Astrocyte of the cerebellum (primary cell): ENCODE measurements at places on chromosomes 5 and 9.

GRCh38 chr5:6448622-6449464, at the start of gene UBE2QL1:
TSS of gene UBE2QL1 (plus strand) at chr5:6448859. CDS start at chr5:6448894, 35 bp downstream.
- no peak for DNase-seq

DNA sequence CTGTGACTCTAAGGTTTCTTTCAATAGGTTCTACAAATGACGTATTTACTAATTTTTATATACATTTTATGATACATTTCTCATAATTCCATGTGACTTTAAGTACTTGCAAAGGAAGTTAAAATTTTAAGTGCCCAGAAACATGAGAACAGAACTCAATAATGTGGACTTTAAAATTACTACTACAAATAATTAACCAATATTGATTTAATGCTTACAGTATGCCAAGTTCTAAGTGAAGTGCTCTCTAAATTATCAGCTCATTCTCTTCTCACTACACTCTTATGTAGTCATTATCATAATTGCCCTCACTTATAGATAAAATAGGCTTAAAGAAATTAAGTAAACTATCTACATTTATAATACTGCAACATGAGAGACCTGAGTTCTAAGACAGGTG, 1690.7 kb upstream of the CDH9 start:
- DNase-seq, result no peak

DNA sequence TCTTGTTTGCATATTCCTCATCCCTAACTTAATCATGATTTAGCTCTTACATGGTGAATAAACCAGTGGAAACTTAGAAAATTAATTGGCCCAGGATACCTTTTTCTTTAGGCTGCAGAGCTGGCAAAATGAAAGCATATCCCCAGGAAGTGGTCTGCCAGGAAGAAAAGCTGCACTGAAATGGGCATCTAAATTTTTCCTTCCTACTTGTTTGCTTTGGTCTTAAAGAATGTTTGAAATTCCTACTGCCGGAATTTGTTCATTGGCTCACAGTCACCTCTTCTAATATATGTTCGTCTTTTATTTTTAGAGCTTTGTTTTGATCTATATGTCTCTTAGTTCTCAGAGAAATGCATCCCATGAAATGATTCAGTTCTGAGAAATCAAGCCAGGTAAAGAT, 113.2 kb upstream of the ELL2 start:
- DNase-seq, result no peak

- peak; percentile 5 for DNase-seq
Observed at GRCh38 chr5:39256477-39257235, 37.3 kb upstream of the FYB1 start.

DNA sequence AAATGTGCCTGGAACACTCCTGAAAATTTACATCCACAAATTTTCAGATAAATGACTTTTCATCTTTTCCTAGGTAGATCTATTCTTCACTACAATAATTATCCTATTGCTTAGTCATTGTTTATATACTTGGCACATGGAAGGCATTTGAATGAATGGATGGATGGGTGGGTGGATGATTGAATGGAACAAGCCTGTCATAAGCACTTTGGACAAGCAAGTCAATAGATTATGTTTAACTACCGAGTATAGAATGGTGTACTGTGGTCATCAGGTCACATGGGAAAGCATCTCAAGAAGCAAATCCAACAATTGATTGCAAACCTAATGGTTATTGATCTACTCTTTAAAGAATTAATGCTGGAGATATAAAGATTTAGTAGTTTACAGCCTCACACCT, 114.4 kb upstream of the DMRTA1 start:
- no peak for DNase-seq

DNA sequence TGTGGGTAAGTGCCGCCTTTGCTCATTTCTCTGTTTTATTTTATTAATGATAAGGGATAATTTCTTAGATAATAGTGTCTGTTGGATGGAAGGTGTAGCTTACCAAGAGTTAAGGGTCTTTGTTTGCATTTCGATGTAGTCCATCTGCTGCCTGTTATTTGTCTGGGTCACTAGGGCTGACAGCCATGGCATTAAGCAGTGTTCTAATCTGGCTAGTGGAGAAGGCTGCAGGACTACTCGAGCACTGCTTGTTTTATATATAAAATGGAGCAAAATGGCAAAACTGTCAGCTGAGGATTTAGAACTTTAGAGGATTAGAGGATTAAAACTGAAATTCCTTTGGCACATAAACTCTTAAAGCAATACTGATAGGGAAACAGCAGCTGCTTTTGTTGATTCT, 67.5 kb downstream of the C7 start:
- no peak for DNase-seq

DNA sequence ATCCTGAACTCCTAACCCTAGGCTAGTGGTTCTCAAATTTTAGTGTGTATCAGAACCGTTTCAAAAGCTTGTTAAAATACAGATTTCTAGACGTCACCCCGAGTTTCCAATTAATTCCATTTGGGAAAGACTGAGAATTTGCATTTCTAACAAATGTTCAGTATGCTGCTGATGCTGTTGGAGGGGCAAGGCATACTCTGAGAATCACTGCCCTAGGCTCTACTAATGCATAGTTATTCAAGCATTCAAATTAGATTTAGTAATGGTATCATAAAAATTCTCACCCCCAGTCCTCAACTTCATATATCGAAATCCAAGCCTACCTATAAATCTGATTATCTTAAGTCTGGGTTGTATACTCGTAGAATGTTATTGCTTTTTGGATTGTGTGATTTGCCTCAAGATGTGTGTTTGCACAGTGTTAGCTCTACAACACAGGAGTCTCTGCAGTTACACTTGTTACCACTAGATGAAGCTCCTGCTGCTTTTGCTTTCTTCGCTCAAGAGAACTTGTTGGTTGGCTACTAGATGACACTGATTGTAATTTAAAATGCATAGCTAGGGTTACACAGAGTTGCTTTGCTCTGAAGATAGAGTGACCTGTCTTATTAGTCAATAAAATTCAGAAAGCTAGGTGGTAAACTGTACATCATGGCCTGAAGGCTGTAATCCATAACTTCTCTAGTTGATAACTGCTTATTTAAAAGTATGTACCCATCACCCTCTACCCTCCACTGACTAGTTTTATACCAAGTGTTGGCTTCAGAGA, 7.5 kb upstream of the ERAP2 start:
- DNase-seq, result no peak

GRCh38 chr5:113723021-113723420, 209.5 kb downstream of the YTHDC2 start:
- no peak for DNase-seq

GRCh38 chr5:178527458-178528307, 62.5 kb downstream of the COL23A1 start:
- peak; percentile 16 for DNase-seq

DNA sequence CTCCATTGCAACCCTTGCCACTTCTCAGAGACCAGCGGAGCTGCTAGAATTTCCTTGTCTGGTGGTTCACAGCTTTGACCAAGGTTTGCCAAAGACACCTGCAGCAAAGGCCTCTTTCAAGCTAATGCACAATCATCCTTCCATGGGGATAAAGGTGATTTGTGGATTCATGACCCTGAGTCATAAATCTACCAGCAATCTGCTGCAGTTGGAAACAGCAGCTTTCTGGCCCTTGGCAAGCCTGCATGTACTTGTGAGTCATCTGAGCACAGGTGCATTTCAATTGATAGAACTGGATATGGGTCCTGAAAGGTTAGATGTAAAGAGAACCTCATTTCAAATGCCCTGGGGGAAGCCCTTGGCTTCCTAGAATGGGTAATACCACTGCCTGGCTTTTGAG, 21.6 kb upstream of the TCF7 start:
- no peak for DNase-seq

DNA sequence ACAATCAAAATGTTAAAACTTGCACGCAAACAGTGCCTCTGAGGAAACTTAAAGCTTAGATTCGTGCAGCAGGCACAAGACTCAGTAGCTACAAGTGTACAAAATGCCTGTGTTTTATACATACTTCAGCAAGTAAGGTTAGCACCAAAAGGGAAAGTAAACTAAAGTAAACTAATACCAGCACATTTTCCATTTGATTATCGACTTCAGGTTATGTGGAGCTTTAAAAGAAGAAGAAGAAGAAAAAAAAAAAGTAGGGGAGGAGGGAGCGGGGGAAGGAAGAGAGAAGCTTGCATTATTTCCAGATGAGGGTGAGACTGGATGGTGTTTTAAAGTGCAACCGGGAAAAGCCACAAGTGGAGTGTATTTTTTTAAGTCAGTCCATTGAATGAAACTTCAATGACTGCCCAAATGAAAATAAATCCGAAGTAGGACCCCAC, 596 bp upstream of the ADAMTS6 start:
- DNase-seq, result no peak

- DNase-seq, result peak; percentile 68
Observed at GRCh38 chr5:147188200-147189108, 46.4 kb upstream of the STK32A start.

DNA sequence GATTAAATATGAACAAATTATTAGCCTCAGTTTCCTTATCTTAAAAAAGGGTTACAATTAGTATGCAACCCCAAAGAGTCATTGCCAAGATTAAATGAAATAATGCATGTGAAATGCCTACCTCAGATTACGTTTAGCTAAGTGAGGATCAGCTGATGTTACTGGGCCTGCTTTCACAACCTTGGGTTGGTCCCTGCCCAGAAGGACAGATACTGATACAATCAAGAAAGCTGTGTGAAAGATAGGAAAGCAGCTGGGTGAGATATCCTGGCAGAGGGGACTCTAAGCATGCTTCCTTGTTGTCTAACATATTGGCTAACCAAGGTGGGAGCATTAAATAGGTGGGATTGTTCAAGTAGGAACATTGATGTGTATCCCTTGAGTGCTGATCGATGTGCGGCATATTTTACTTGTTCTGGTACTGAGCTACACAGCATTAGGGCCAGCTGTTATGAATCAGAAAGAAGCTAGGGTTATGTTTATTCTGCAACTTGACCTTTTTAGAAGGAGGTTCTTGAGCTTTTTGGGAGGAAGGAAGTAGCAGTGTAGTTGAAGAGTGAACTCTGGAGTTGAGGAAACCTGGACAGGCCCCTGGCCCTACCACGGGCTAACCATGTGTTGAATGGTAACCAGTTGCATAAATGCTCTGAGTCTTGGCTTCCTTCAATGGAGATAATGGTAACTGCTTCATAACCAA, 28.9 kb downstream of the SNX24 start:
- no peak for DNase-seq

DNA sequence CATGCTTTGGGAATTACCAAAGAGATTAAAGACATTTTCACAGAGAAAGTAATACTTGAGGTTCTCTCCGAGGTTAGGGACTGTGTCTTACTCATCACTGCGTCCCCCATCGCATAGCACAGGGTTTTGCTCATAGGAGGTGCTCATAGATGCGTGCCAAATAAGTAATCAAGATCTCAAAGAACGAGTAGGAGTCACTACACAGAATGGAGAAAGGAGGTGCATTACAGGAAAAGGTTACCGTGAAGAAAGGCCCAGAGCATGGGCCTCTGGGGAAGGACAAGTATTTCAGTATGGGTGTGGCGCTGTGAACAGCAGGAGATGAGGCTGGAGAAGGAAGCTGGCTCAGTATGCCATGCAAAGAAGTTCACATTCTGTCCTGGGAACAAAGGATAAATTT, 182.4 kb downstream of the ACTL7B start:
- no peak for DNase-seq

DNA sequence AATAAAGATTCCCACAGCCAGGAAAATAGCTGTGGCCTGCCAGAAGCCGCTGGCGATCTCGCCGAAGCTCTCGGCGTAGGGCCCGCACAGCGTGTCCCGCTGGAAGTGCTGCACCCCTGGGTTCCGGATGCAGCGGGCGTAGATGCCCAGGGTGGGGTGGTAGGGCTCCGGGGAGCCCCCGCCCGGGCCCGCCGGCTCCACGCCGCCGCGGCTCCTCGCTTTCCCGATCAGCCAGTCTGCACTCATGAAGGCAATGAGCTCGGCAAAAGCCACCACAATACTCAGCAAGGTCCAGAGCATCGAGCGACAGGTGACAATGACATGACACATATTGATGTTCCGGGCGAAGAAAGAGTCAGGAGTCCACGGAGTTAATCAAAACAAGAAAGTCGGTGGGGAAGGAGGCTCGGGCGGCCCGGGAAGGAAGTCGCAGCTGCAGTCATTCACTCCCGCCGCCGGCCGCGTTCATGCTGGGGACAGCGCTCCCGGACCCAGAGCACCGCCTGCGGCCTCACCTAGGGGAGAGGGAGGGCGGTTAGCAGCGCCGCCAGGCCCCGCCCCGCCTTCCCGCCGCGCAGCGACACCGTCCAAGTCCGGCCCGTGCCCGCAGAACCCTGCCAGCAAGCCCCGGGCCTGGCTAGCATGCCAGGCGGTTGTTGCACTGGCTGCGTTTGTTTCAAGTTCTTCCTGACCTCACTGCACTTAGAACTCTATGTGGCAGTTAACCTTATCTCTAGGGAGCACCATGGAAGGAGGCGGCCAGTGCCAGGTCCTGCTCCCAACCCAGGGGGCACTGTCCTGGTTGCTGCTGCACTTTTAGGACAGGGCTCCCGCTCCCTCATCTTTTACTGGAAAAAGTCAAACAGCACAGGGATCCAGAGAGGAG, 138.4 kb downstream of the LHFPL2 start:
- no peak for DNase-seq

DNA sequence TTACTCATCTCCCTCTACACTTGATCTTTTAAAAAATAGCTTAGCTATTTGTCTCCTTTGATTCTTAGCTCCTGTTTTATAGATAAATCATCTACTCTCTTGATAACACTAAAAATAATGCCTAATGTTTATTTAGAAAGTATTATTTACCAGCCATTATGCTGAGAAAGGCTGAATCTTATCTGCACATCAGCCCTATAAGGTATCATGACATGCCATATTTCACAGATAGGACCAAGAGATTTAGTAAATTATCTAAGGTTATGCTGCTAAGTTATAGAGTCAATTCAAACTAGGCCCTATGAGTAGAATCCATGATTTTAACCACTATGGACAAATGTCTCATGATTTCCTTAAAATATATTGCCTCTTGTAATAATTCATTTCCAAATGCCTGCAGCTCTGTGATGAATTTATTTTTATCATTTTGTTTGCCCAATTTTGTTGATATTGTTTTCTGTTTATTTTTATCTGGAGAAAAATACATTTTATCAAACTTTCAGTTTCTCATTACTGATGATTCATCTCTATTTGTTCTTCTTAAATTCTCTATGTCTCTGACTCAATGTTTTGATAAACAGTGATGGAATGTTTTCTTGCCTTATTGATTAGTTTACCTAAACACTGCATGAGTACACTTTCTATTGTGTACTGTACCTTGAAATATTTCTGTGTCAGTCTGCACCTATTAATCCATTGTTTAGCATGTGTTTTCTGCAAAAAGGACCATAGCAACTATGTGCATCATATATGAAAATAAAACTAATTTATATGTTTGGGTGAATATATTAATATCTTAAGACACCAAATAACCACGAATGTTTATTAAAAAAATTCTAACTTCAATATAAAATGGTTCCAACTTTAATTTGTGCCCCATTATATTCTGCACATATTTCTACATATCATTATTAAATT, 300.8 kb downstream of the CDH9 start:
- DNase-seq, result no peak

GRCh38 chr9:20646656-20647055, 24.4 kb upstream of the MLLT3 start:
- no peak for DNase-seq

DNA sequence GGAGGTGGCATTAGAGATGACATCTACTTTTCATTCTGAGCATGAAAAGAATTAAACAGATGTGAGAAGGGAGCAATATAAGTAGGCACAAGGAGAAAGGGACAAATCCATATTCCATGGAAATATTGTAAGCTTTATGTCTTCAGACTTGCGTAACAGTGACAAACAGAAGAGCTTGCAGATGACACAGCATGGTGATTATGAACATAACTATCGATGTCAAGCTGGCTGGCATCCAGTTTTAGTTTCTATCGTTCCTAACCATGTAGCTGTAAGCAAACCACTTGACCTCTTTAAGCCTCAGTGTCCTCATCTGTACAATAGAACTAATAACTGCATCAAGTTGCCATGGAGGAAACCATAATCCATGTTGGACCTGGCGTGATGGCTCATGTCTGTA, 246.7 kb upstream of the ADRA1B start:
- DNase-seq, result no peak
